NCI-H510A (cell line): ENCODE measurements at places on chromosomes 6 and 20.
A peak's percentile ranks its signal among the peaks of the same experiment; 100 is the strongest.

DNA sequence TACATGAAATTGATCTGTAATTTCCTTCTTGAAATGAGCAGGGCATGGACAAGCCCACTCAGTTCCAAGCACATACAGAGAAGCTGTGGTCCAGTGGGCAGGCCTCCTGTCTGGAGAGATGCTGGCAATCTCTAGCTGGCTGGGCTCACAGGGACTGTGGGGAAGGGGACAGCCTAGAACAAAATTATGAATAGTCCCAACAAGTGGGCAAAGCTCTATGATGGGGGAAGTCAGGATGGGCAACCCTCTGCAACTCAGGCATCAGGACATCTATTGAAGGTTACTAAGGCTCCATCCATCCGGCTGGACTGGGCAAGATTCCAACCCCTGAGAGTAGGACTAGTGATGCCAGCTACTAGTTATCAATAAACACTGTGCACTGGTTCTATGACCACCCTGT is 40.9 kb downstream of the TRERF1 start:
- no peak for DNase-seq

GRCh38 chr6:89555031-89555430 is 83.5 kb downstream of the LYRM2 start:
- no peak for DNase-seq

DNA sequence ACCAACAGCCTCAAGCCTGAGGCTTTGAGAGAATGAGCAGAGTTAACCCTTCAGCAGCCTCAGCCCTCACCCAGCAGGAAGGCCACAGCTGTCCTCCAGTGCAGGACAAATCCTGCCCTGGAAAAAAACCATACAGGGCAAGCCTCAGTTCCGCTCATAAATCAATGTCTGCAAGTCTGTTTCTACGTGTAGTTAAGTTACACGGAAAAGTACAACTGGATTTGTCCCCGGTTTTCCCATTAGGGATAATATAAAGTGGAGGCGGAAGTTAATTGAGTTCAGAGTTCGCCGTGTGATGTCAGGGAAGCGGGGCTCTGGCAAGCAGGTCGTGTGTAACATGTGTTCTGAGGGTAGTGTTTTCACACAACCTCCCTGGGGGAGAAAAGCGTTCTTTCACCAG is 44.2 kb upstream of the EYA2 start:
- DNase-seq = no peak

- no peak for DNase-seq
Measured at GRCh38 chr20:24405810-24406209, 63.6 kb upstream of the SYNDIG1 start.

- peak; percentile 28 for DNase-seq
Measured at GRCh38 chr6:26223228-26223627, 136.0 kb downstream of the HFE start.

DNA sequence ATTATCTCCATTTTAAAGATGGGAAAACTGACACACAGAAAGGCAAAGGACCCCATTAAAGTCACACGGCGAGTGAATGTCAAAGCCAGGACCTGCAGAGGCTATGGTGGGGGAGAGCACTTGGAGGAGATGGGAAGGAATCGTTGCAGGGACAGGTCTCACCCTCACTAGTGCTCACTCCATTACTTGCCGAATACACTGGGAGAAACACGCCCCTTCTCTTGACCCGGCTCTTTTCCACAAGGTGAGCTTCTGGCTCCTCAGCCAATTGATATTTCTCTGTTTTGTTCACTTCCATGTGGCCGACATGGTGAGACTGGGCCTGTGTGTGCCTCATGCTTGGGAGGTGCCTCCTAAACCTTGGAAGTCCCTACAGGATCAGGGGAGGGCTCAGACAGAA is 117.8 kb upstream of the KCNG1 start:
- DNase-seq = no peak

DNA sequence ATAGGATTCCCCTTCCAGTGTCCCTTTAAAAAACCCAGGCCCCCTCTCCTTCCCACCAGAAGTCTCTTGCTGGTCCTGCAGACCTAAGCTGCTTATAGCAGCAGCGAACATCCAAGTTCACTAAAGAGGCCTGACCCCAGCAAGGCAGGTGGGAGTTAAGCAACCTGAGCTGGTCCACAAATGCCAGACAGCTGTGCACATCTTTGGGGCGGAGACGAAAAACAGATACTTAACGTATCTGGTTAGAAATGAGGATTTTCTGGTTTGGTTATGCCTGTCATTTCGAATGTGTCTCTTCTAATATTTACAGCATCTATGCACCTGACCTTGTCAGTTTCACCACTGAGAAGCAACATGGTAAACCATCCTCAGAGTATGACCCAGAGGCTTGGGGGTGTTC is 87.8 kb downstream of the SLC2A10 start:
- no peak for DNase-seq

DNA sequence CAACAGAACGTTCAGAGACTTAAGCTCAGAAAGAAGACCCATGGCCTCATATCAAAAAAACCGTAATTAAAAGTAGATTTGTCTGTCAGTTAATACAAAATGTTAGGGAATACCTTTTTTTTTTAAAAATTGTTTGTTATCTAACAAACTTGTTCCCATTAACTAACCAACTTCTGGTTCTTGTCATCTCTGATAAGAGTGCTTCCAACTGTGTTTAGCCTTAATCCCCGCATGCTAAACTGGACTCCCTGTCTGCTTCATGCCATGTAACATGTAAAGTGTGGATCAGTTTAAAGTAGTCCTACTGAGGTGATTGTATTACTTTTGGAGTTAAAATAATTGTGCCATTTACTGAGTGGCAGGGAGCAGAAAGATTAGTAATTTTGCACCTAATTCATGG is 6.3 kb downstream of the JARID2 start:
- no peak for DNase-seq

GRCh38 chr6:15171026-15171425 is 74.8 kb upstream of the JARID2 start:
- no peak for DNase-seq

- no peak for DNase-seq
Measured at GRCh38 chr6:54907355-54907754, 60.8 kb downstream of the FAM83B start.

GRCh38 chr6:72035966-72036365 is 149.6 kb downstream of the RIMS1 start:
- DNase-seq = no peak

DNA sequence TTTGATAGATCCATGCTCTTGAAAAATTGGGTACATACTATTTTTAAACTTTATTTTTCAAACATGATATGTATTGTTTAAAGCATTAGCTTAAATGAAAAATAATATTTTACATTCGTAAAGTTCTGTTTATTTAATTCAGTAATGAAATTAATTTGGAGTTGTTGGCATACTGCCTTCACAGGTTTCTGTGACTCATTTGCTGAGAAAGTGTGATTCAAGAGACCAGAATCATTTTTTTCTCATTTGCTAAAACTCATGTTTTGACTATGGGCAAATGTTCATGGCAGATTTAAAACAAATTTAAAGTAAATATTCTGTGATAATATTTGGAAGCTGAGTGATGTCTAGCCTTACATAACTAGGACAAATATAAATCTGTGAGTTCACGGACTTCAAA is 230.4 kb downstream of the BCKDHB start:
- no peak for DNase-seq

GRCh38 chr6:1636971-1637871 is 27.5 kb downstream of the FOXC1 start:
- peak; percentile 43 for DNase-seq

DNA sequence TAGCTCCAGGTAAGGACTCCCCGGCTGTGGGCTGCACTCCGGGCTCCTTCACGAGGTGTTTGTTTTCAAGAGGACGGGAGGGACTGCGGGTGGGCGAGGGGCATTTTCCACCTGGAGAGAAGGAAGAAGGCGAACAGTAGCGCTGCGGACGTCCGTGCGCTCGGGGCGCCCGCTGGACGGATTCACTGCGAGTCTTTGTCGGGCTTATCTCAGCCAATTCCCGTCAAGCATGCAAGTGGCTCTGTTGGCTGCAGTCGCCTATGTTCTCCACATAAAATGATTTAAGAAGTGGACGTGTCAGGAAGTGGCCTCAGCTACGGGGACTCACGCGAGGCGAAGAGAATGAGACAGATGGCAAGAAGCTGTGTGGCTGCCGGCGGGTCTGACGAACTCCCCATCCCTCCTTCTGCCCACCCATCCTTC is 332 bp downstream of the GRIK2 start:
- no peak for DNase-seq

DNA sequence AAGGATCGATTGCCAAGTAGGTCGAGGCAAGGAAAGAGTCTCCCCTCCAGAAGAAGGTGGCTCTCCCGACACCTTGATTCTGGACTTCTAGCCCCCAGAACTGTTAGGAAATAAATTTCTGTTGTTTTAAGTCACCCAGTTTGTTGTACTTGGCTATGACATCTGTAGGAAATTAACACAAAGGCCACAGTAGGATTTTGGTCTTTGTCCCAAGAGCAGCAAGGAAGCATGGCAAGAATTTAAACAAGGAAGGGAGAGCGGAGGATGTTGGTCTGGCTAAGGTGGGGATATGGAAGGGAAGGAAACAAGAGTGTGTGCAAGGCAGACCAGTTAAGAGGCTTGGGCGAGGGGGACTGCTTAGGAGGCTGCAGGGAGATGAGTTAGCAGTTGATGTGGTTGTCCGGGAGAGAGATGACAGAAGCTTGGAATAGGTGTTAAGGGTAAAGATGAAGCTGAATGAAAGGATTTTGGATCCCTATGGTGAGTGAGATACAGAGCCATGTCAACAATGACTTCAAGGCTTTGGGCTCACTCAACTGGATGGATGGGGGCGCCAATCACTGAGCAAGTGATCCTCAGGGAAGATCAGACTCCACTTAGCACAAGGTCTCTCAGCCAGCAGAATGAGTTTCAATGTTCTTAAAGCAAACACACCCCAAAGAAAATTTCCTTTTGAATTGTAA is 140.5 kb upstream of the ZNF217 start:
- no peak for DNase-seq

- DNase-seq = no peak
Measured at GRCh38 chr20:2401527-2401926, 20.8 kb downstream of the TGM6 start.

DNA sequence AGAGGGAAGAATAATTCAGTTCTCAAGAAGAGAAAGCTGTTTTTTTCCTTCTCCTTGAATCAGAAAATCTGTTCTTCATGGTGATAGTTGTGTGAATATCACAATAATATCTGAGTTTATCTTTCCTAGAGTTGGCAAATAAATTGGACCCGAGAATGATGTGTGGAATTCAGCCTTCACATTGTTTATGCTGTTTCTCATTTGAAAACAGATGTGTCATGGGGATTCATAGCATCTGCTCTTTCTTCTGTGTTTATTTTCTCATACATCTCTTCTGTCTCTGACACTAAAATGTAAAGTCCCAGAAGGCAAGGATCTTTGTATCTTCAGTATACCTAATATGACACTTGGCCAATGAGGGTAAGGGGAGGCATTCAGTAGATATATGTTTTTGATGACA is 103.6 kb upstream of the SGK1 start:
- no peak for DNase-seq

DNA sequence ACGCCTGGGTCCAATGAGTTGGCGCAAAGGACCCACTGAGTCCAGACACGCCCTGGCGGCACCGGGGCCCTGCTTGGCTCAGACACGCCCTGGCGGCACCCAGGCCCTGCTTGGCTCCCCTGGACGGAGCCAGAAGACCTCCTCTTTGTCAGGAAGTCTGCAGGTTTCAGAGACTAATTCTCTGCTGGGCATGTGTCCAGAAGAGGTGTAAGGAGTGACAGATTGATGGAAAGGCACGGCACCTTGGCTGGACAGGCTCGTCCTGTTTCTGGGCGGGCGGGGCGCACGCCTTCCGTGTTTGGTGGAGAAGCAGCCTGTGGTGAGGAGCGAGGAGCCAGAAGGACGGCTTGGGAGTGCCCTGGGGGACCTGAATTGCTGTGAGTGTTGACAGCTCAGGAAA is 23.1 kb upstream of the DACT2 start:
- DNase-seq = no peak

- DNase-seq = no peak
Measured at GRCh38 chr20:41367393-41367695, 726 bp upstream of the EMILIN3 start.

DNA sequence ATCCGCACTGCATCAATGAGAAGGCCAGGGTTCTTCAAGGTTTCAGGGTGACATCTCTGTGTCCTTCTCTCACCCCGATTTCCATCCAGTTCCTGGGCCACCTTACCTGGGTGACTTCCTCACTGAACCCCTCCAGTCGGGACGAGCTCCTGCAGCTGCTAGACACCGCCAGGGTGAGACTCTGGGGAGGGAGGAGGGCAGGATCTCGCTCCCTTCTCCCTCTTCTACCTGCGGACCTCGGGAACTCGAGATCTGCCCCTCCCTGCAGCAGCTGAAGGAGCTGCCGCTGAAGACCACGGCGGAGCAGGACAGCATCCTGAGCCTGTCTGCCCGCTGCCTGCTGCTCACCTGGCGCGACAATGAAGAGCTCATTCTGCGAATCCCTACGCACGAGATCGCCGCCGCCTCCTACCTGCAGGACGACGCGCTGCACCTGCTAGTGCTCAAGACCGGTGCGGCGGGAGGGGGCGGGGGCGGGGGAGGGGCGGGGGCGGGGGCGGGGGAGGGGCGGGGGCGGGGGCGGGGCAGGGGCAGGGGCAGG is 7.5 kb downstream of the CCM2L start:
- peak; percentile 96 for DNase-seq

DNA sequence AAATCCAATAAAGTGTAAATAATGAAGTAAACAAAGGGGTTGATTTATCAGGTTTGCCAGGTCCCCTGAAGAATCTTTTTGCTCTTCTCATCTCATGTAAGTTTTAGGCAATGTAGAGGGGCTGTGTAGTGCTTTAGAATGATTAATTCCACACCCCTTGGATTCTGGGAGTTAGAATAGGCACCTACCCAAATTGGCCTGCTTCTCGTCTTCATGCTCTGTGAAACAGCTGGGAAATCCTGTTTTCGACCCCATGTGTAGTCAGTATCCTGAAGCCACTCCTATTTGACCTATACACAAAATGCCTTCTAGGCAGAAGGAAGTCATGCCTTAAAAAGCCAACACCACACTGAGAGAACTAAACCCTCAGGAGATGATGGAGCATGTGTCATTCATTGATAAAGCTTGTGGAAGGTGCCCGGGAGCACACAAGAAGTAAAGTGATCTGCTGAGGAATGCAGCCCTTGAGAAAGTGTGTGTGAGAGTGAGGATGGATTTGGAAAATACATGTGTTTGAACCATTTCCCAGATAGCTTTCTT is 170.9 kb downstream of the KLHL32 start:
- DNase-seq = no peak

GRCh38 chr6:125733516-125734300 is 15.7 kb upstream of the HEY2 start:
- no peak for DNase-seq

GRCh38 chr20:9038791-9039535 is 29.9 kb upstream of the PLCB4 start:
- DNase-seq = no peak

DNA sequence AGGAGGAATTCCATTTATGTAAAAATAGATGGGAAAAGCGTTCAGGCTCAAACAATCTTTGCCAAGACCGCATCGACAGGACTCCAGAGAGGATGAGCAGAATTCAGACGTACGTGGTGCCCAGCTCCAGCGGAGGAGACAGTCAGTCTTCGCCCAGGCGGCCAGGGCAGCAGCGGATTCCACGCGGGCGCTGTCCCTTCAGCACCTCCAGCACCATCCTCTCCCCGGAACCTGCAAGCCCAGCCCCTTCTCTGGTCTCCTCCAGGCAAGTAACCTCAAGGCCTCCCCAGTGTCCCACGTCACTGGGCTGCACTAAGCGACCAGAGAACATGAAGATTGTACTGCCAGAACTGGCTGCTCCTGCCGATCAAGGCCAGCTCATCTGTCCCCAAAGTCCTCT is 2.8 kb upstream of the KCNQ2 start:
- no peak for DNase-seq
